ENCODE measurements at places on chromosomes 16 and 17. TPM values are rescaled to one million over a fixed set of nuclear protein-coding genes. Genes with fewer than 3 reads are reported as not detected.

The ST6GALNAC1 gene
- 2.7 TPM for total RNA-seq

The HS3ST3B1 gene
- total RNA-seq, result 0.90 TPM

The CRISPLD2 gene
- total RNA-seq, result 232 TPM

The KRTAP4-9 gene
- total RNA-seq, result not detected

The DNAAF8 gene
- total RNA-seq, result 15.3 TPM

The MSRB1 gene
- total RNA-seq, result 23.4 TPM

The SPATA32 gene
- total RNA-seq, result not detected

- H3K4me1 ChIP-seq, result peaks cover 24% of the 10 kb centered on the region
- H3K27ac ChIP-seq, result peak overlapping the region; percentile 73
- H3K27me3 ChIP-seq, result no peaks in the 10 kb centered on the region
- peak; percentile 81 for DNase-seq
These were observed 14.0 kb upstream of the MPRIP start for GRCh38 chr17:17028059-17028877.

GRCh38 chr16:74583926-74584666 is 22.8 kb downstream of the GLG1 start:
- DNase-seq, result no peak
- no peak overlapping the region for H3K4me3 ChIP-seq
- no peaks in the 10 kb centered on the region for H3K4me1 ChIP-seq
- no peaks in the 10 kb centered on the region for H3K27me3 ChIP-seq
- H3K27ac ChIP-seq, result no peak overlapping the region

- H3K4me1 ChIP-seq, result no peaks in the 10 kb centered on the region
- no peaks in the 10 kb centered on the region for H3K27me3 ChIP-seq
- H3K27ac ChIP-seq, result no peak overlapping the region
- H3K36me3 ChIP-seq, result no peaks in the 10 kb centered on the region
These were observed 2.8 kb upstream of the SMIM36 start for GRCh38 chr17:55513885-55514590.

- no peak overlapping the region for H3K4me3 ChIP-seq
- DNase-seq, result no peak
- peaks cover 8% of the 10 kb centered on the region for H3K4me1 ChIP-seq
- no peaks in the 10 kb centered on the region for H3K36me3 ChIP-seq
- no peak overlapping the region for H3K27ac ChIP-seq
These were observed 12.2 kb upstream of the CBX4 start for GRCh38 chr17:79851461-79851817.

- peaks cover 38% of the 10 kb centered on the region for H3K36me3 ChIP-seq
- H3K4me3 ChIP-seq, result no peak overlapping the region
- no peaks in the 10 kb centered on the region for H3K4me1 ChIP-seq
These were observed 31.0 kb upstream of the ST6GALNAC1 start for GRCh38 chr17:76674600-76674999.

DNA sequence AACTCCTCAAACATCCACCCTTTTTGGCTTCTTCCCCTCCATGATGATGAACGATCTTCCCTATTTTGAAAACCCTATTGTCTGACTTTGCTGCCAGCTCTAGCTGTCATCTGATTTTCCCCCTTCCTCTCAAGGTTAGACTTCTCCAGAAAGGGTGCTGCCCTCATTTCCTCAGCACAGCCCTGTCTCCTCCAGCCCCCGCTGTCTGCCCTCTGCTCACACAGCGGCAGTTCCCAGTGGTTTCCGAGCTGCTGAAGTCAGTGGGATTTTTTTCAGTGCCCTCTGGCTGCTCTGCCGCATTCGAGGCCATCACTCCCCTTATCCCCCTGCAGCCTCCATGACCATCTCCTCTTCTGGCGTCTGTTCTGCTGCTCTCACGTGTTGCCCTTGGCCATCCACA is 26.6 kb upstream of the C17orf107 start:
- no peaks in the 10 kb centered on the region for H3K27me3 ChIP-seq
- DNase-seq, result no peak
- no peak overlapping the region for H3K4me3 ChIP-seq
- peaks cover 5% of the 10 kb centered on the region for H3K4me1 ChIP-seq
- peaks cover 10% of the 10 kb centered on the region for H3K36me3 ChIP-seq

GRCh38 chr17:31926100-31926729 is 10.6 kb upstream of the SUZ12 start:
- no peaks in the 10 kb centered on the region for H3K36me3 ChIP-seq
- H3K27me3 ChIP-seq, result peaks cover 5% of the 10 kb centered on the region
- DNase-seq, result no peak
- H3K27ac ChIP-seq, result no peak overlapping the region
- no peak overlapping the region for H3K4me3 ChIP-seq

- H3K27ac ChIP-seq, result no peak overlapping the region
- no peak overlapping the region for H3K4me3 ChIP-seq
- no peaks in the 10 kb centered on the region for H3K4me1 ChIP-seq
- no peak for DNase-seq
- H3K36me3 ChIP-seq, result peaks cover 3% of the 10 kb centered on the region
These were observed 28.3 kb downstream of the TTC19 start for GRCh38 chr17:16027708-16028584.

DNA sequence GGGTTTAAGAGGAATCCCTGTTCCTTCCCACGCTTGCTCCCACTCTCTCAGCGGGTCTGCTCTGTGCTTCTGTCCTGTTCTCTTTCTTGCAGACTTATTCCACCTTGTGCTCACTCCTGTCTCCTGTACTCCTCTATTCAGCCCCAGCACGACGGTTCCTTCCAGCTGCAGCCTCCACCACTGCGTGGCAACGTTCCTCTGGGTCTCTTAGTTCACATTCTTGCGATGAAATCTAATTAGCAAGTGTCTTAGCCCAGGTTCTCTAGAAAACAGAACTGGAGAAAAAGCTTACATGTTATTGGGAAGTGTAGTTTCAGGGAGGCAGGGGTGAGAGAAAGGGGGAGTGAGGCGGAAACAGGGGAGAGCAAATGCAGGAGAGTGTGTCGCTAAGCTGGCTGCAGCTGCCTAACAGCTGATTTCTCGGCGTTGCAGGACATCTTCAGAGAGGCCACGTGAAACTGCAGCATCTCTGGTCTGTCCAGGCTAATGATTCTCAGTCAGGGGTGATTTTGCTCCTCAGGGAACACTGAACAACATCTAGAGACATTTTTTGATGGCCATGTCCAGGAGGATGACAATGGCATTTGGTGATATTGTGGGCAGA is 213.2 kb upstream of the NLRP1 start:
- no peak overlapping the region for H3K4me3 ChIP-seq
- H3K36me3 ChIP-seq, result no peaks in the 10 kb centered on the region
- no peak overlapping the region for H3K27ac ChIP-seq
- no peaks in the 10 kb centered on the region for H3K4me1 ChIP-seq
- no peak for DNase-seq

- H3K4me3 ChIP-seq, result no peak overlapping the region
- DNase-seq, result no peak
- H3K36me3 ChIP-seq, result no peaks in the 10 kb centered on the region
- H3K27me3 ChIP-seq, result no peaks in the 10 kb centered on the region
These were observed 148.6 kb downstream of the CLEC16A start for GRCh38 chr16:11092788-11093571.

GRCh38 chr17:74822335-74822938 is 37.2 kb downstream of the GRIN2C start:
- no peaks in the 10 kb centered on the region for H3K36me3 ChIP-seq
- DNase-seq, result no peak
- H3K27me3 ChIP-seq, result no peaks in the 10 kb centered on the region
- no peak overlapping the region for H3K4me3 ChIP-seq

DNA sequence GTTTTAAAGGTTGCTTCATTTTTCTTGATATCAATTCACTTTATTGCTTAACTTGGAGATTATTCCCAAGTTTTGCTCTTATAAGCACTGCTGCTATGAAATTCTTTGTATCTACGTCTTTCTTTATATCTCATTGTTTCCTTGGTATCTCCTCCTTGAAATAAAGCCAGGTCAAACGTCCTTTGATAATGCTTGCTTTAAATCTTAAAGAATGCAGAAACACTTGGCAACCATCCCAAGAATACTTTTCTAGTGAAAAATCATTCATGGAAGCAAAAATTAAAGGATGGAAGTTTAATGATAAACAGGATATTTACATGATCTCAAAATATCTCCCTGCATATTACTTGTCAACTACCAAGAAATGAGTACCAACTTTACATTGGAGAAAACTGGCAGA is 175.2 kb downstream of the CPPED1 start:
- no peak overlapping the region for H3K4me3 ChIP-seq
- H3K36me3 ChIP-seq, result no peaks in the 10 kb centered on the region
- no peaks in the 10 kb centered on the region for H3K4me1 ChIP-seq
- H3K27me3 ChIP-seq, result no peaks in the 10 kb centered on the region

DNA sequence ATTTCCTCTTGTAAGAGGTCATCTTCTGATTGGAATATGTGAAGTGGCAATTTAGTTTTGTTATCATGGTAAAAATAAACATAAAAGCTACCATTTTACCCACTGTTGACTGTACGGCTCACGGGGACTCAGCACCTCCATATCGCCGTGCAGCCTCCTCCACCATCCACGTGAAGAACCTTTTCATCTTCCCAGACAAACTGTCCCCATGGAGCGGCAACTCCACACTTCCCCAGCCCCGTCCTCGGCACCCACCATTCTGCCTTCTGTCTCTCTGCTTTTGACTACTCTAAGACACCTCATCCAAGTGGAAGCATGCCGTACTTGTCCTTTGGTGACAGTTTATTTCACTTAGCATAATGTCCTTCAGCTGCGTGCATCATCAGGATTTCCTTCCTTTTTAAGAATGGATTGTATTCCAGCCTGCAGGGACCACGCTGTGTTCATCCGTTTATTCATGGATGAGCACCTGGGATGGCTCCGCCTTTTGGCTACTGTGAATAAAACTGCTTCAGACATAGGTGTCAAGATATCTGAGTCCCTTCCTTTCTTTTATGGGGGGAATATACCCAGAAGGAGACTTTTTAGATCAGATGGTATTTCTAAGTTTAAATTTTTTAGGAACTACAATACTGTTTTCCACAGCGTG is 14.3 kb downstream of the FBXO31 start:
- H3K27me3 ChIP-seq, result no peaks in the 10 kb centered on the region
- no peak overlapping the region for H3K27ac ChIP-seq
- DNase-seq, result no peak
- no peaks in the 10 kb centered on the region for H3K36me3 ChIP-seq

GRCh38 chr17:73282629-73283028 is 20.9 kb upstream of the CPSF4L start:
- no peaks in the 10 kb centered on the region for H3K27me3 ChIP-seq
- no peaks in the 10 kb centered on the region for H3K4me1 ChIP-seq
- no peak for DNase-seq
- no peak overlapping the region for H3K4me3 ChIP-seq
- H3K36me3 ChIP-seq, result peaks cover 42% of the 10 kb centered on the region

DNA sequence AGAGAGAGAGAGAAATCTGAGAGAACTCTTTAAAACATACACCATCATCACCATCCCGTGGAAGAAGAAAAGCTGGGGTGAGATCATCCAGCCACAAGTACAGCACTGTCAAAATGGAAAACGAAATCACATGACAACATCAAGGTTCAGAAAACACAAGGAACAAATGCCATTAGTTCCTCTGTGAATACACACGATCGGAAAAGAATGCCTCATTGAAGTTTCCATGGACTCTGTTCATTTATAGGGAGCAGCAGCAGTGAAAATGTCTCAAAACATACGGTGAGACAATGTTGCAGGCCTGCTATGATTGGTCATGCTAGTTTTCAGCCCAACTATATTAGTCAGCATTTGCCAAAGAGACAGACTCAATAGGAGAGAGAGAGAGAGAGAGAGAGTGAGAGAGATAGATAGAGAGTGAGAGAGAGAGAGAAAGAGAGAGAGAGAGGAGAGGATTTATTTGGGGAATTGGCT is 4.4 kb downstream of the CFAP97D1 start:
- H3K27me3 ChIP-seq, result no peaks in the 10 kb centered on the region
- DNase-seq, result no peak
- no peak overlapping the region for H3K27ac ChIP-seq
- H3K36me3 ChIP-seq, result no peaks in the 10 kb centered on the region
- no peak overlapping the region for H3K4me3 ChIP-seq
- peaks cover under 1% of the 10 kb centered on the region for H3K4me1 ChIP-seq

- H3K4me3 ChIP-seq, result no peak overlapping the region
- no peak for DNase-seq
- no peaks in the 10 kb centered on the region for H3K27me3 ChIP-seq
- H3K27ac ChIP-seq, result no peak overlapping the region
- H3K4me1 ChIP-seq, result no peaks in the 10 kb centered on the region
- H3K36me3 ChIP-seq, result no peaks in the 10 kb centered on the region
These were observed 617 bp upstream of the CCR7 start for GRCh38 chr17:40565769-40566409.

DNA sequence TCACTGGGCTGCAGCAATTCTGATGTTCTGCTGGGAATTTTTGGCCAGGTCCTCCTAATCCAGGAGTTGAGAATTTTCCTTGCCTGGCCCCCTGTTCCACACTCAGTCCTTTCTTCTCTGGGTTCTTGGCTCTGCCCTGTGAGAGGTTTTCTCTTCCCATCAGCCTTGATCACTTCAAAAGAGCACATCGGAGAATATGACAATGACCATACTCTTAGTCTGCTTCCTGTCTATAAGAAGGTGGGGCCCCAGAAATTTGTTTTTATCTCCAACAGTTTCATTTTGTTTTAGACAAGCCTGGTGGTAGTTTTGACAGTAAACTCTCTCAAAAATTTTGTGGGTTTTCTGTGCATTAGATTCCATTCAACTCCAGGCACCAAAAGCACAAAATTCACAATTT is 70.7 kb downstream of the C17orf67 start:
- no peak overlapping the region for H3K27ac ChIP-seq
- DNase-seq, result no peak
- no peaks in the 10 kb centered on the region for H3K4me1 ChIP-seq
- no peaks in the 10 kb centered on the region for H3K36me3 ChIP-seq
- H3K4me3 ChIP-seq, result no peak overlapping the region

- peaks cover 15% of the 10 kb centered on the region for H3K36me3 ChIP-seq
- H3K4me3 ChIP-seq, result no peak overlapping the region
- peak overlapping the region; percentile 36 for H3K27ac ChIP-seq
- H3K27me3 ChIP-seq, result no peaks in the 10 kb centered on the region
- no peaks in the 10 kb centered on the region for H3K4me1 ChIP-seq
These were observed 32.1 kb downstream of the CTCF start for GRCh38 chr16:67594256-67594915.

GRCh38 chr17:40318830-40319391 is 9.9 kb downstream of the RARA start:
- H3K36me3 ChIP-seq, result no peaks in the 10 kb centered on the region
- H3K4me3 ChIP-seq, result peak overlapping the region; percentile 81
- no peak for DNase-seq
- H3K4me1 ChIP-seq, result no peaks in the 10 kb centered on the region

GRCh38 chr17:80593181-80593580 is 48.5 kb downstream of the RPTOR start:
- H3K27ac ChIP-seq, result no peak overlapping the region
- no peak overlapping the region for H3K4me3 ChIP-seq
- DNase-seq, result no peak
